Activated CD4-positive, alpha-beta T cell treated with anti-CD3 and anti-CD28 coated beads, Interleukin-2, amount 10 ng/mL, durations not matched to agents 7 days and 5 days (primary cell): ENCODE measurements at places on chromosomes 1 and 21.

DNA sequence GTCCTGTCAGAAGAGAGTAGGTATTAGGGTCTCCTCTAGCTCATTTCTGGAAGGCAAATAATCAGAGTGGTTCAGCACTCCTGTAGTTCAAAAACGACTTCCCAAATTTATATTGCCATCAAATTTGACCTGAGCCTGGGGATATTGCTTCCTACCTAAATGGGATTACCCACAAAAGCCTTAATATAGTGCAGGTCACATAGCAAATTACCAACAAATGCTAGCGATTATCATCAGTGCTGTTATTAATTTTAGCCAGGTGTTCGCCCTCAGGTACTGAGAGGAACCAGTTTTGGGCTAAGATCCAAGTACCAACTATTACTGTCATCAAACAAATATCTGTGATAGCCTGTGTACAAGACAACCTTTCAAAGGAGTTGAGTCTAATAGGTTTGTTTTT is 661.8 kb upstream of the PTBP2 start:
- no peak for DNase-seq

- no peak for DNase-seq
Measured at GRCh38 chr1:238214449-238214848, 323.7 kb upstream of the ZP4 start.

DNA sequence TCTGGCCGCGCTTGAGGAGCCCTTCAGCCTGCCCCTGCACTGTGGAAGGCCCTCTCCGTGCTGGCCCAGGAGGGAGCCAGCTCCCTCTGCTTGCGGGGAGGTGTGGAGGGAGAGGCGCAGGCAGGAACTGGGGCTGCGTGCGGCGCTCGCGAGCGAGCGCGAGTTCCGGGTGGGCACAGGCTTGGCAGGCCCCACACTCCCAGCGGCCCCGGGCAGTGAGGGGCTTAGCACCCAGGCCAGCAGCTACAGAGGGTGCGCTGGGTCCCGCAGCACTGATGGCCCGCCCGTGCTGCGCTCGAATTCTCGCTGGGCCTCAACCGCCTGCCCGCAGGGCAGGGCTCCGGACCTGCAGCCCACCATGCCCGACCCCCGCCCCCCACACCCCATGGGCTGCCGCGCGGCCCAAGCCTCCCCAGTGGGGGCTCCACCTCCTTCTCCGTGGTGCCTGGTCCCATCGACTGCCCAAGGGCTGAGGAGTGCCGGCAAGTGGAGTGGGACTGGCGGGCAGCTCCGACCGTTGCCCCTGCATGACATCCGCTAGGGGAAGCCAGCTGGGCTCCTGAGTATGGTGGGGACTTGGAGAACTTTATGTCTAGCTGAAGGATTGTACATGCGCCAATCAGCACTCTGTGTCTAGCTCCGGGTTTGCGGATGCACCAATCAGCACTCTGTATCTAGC is 46.0 kb downstream of the COL24A1 start:
- no peak for DNase-seq

- no peak for DNase-seq
Measured at GRCh38 chr1:72662918-72663317, 380.6 kb upstream of the NEGR1 start.

- no peak for DNase-seq
Measured at GRCh38 chr1:168266644-168267186, 14.0 kb upstream of the TBX19 start.

GRCh38 chr1:228378873-228379460 is 27.7 kb downstream of the TRIM11 start:
- DNase-seq, result no peak

DNA sequence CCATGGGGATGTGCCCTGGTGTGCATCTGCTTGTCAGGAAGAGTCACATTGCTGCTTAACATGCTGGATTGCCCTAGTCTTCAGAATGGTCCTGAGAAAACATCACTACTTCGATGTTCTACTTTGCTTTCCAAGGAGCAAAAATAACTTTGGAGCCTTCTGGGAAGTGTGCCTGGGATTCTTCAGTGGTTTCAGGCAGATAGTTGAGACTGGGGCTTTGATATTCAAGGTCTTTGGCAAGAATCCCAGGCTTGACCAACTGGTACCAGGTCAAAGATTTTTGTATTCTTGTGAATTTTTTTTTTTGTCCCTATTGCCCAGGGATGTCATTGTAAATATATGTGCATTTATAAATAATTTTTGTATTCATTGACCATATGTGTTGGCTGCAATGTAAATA is 51.4 kb downstream of the LRIG2 start:
- no peak for DNase-seq

DNA sequence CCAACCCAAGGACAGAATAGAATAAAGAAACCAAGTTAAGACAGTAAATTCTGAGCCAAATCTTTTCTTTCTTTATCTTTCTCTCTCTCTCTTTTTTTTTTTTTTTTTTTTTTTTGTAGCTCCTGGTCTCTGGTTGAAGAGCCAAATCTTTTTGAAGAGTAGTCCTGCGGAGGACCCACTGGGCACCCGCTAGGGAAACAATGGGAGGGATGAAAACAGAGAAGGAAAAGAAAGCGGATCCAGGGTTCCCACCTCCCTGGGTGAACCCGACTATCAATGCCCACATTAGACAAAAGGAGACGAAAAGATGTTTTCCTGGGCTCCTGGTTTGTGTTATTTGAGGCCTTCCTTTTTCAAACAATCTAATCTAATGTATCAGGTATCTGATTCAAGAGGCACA is 49.8 kb upstream of the FBXO28 start:
- DNase-seq, result no peak

- DNase-seq, result no peak
Measured at GRCh38 chr1:180003026-180003695, 48.6 kb downstream of the CEP350 start.

DNA sequence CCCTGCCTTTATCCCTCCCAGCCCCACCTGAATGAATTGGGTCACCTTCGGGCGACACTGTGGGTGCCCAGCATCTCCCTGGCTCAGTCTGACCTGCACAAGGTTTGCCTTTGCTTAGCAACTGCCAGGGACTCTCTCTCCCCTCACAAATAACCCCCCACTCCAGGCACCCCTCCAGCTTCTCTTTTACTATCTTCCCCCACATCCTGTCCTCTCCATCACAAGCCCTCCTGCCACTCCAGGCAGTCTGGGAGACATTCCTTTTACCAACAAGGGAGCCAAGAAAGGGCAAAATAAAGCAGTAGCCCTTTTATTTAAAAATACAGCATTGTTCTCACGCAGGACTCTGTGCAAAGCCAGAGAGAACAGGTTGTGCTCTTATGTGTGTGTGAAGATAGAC is 23.9 kb downstream of the LGR6 start:
- DNase-seq, result no peak

DNA sequence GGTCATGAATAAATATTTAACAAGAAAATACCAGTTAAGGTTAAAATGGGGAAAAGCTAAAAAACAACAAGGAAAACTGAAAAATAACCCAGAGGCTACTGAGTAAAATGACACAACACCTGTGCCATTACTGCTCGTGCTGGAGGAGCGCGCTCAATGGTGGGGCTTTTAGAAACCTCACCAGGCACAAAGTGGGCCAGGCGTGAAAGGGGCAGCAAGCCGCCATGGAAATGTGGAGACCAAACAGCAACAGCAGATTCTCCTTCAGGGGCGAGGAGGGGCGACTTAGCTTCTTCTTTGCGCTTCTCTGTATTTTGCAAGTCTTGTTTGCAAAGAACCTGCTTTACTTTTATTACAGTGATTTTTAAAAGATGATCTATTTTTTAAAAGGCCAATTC is 18.9 kb upstream of the SPATC1L start:
- no peak for DNase-seq

GRCh38 chr1:198845271-198845670 is 206.4 kb downstream of the PTPRC start:
- no peak for DNase-seq

- no peak for DNase-seq
Measured at GRCh38 chr21:44509539-44509938, 30.5 kb downstream of the KRTAP10-1 start.

GRCh38 chr1:27383039-27383605 is at the start of gene CD164L2:
TSS of gene CD164L2 (minus strand) at chr1:27383333. CDS start at chr1:27383239, 94 bp downstream.
- DNase-seq, result peak; percentile 39

- DNase-seq, result no peak
Measured at GRCh38 chr1:47936916-47937551, 60.2 kb downstream of the TRABD2B start.

GRCh38 chr1:12654657-12655056 is 10.8 kb downstream of the AADACL4 start:
- DNase-seq, result no peak

DNA sequence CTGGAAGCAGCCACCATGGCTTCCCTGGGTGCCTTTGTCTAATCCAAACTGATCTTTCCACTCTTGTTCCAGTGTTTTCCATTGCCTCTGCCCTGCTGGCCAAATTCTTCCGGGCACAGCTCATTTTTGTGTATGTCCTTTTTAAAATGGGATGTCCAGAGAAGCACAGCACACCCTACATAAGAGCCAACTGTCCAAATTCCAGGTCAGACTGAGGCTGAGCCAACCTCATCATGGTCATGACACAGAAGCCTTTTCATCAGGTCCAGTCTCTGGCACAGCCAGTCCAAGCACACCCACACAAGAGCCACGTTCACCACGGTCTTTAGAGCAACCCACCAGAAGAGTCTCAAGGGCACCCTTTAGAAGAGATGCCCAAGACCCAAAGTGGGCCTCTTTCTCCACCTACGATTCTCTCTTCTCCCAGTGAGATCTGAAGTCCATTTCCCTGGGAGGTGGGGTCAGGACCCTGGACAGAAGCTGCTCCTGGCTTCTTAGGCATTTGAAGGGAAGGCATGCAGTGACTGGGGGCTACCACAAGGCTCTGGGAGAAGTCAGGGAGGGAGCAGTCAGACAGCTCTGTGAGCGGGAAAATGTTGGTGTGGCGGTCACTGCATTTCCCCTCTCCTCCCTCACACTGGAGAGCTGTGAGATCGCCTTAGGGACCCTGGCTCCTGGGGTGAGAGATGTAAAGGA is 53.2 kb downstream of the SYT2 start:
- no peak for DNase-seq

GRCh38 chr1:15314328-15315281 is 67.6 kb downstream of the FHAD1 start:
- no peak for DNase-seq

GRCh38 chr1:24450857-24451397 is 35.3 kb downstream of the NIPAL3 start:
- no peak for DNase-seq

DNA sequence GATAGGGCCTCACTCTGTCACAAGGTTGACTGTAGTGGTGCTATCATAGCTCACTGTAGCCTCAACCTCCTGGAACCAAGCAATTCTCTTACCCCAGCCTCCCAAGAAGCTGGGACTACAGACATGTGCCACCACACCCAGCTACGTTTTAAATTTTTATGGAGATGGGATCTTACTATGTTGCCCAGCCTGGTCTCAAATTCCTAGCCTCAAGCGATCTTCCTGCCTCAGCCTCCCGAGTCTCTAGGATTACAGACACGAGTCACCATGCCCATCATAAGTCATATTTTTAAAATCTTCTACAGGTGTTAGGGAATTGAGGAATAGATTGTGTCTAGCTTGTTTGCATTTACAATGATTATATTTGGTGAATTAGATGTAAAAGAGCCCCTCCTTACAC is 127.0 kb downstream of the CCDC185 start:
- no peak for DNase-seq

DNA sequence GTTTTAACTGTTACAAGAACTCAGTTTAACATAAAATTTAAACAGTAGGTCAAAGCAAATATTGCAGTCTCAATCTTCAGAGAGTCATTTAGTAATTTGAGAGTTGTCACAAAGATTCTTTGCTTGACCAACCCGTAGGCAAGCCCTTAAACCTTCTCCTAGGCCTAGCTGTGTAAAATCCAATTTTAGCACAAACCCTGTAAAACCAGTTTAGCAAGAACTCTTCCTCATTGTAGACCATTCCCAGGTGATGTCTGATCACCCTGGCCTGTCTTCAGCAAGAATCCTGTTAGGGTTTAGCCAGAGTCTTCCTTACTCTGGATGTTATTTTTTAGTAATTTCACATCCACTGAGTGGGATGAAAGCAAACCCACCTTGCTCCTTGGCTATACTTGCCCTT is 30.1 kb downstream of the LRIG2 start:
- no peak for DNase-seq

DNA sequence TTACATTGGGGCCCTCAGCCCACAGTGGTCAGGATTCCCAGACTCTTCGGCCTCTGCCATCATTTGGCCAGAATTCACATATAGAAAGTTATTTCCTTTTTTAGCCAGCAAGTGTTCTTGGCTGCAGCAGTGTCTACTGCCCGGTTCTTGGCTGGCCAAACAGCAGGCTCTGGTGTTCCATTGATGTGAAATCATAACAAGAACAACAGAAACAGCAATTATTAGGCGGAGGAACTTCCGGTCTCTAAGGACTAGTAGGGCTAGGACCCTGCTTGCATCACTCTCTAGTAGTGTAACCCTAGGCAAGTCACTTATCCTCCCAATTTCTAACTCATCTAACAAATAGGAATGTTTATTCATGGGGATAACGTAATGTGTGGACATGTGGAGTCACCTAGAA is 8.7 kb upstream of the GJA5 start:
- no peak for DNase-seq

- DNase-seq, result no peak
Measured at GRCh38 chr1:79842811-79843210, 836.3 kb upstream of the ADGRL4 start.

GRCh38 chr1:184615301-184615700 is 139.4 kb downstream of the EDEM3 start:
- DNase-seq, result no peak

DNA sequence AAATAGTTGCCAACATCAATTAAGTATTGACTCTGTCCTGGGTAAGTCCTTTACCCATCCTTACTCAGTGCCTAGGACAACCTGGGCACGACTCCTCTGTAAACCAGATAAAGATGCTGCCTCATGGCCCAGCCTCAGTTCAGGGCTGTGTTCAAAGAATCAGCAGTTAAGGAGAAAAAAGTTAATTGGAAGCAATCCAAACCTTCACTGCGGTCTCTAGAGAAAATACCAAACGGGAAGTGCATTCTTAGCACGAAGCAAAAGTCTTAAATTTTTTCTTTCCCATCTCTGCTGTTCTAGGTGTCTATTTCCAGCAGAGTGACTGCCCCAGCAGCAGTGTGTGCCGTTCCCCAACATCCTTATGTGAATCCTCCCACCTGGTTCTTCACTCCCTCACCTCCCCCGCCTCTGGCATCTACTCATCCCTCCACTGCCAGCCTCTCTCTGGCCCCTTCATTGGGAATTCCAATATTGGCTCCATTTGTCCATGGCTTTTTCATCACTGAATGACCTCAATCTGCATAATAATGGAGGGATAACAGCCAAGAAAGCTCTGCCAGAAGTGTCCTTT is 23.2 kb downstream of the KANK4 start:
- DNase-seq, result no peak

DNA sequence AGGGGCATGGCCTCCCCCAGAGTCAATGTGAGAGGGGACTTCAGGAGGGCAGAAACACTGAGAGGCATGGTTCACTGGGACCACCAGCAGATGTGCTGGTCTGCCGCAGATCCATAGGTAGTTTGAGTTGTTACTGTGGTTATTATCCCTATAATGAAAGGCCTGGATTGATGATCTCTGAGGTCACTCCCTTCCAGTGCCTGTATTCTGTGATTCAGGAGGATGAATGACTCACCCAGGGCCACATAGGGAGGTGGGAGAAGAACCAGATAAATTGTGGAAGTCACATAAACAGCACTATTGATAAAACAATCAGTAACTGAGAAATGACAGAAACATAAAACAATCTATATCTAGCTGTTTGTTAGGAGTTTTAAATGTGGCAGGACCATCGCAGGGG is 22.7 kb upstream of the ACTL8 start:
- DNase-seq, result no peak

GRCh38 chr1:58432851-58433668 is 113.5 kb downstream of the OMA1 start:
- DNase-seq, result no peak

GRCh38 chr1:65075123-65075976 is 72.7 kb upstream of the AK4 start:
- DNase-seq, result peak; percentile 80
